Fibroblast of skin of back (primary cell): ENCODE measurements at places on chromosomes 5 and 9.
A peak's percentile ranks its signal among the peaks of the same experiment; 100 is the strongest.

DNA sequence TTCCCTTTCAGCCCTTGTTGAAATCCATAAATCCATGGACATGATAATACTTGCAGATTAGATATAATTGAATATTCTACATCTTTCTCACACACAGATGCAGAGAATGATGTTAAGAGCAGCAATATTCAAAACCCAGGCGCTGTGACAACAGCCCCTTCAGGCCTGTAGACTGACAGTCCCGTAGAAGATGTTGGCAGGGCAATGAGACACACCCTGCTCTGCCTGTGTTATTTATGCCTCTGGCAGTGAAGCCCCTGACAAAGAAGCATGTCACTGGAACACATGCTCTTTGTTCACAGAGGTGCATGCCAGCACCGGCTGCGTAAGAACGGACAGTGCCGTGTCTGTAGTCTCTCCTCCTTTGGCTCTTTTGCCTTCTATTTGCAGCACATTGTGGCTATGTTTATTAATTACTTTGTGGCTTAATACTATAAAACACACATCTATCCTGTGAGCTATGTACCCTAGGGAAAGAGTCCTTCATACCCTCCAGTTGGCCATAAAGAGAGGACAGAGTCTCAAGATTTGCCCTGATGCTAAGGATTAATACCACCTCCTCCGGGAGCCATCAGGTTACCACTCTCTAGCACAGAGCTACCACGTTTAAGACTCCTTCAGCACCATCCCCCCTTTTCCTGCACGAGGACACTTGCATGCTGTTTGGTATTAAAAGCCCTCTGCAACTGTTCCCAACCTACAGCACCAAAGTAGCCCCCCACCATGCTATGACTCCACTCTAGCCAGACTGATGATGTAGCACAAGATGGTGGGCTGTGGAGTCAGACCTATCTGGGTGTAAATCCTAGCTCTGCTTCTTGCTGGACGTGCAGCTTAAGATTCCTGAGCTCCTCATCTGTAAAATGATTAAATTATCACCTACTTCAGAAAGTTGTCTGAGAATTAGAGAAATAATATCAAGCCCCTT is 2.0 kb upstream of the ANP32B start:
- no peak for DNase-seq

DNA sequence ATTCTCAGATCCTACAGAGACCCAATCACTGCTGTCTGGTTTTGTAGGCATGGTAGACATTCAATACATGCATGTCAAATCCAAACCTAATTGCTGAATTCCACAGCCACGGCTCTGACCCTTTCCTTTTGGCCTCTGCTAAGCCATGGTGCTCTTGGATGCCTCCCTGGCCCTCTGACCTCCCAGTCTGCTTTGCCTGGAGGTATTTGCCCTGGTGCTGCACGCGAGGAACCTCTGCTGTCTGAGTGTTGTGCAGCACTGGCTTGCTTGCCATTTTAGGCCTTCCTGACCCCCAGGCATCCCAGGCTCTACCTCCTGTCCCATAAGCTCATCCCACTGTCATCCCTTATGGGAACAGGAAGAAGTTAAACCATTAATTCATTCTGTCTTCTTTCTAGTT is 60.9 kb downstream of the DOCK2 start:
- DNase-seq: no peak

GRCh38 chr5:134406390-134406789 is 5.3 kb downstream of the CDKN2AIPNL start:
- DNase-seq: peak; percentile 39

GRCh38 chr5:31863991-31864411 is 225.1 kb downstream of the PDZD2 start:
- no peak for DNase-seq

DNA sequence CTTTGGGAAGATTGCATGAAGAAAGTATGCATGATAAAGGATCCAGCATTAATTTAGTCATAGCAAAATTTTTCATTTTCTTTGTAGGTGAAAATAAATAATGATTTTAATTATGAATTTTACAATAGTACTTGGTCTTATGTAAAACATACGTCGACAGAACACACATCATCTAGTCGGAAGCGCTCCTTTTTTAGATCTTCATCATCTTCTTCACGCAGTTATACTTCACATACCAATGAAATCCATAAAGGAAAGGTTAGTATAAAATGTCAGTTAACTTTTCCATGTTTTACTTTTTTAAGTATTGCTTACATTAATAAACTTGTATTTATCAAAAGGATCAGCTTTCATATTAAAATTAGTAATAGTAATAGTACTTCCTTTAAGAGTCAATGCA is 35.8 kb downstream of the C7 start:
- DNase-seq: no peak

- DNase-seq: no peak
Observed at GRCh38 chr9:132239999-132240840, 78.4 kb downstream of the NTNG2 start.

DNA sequence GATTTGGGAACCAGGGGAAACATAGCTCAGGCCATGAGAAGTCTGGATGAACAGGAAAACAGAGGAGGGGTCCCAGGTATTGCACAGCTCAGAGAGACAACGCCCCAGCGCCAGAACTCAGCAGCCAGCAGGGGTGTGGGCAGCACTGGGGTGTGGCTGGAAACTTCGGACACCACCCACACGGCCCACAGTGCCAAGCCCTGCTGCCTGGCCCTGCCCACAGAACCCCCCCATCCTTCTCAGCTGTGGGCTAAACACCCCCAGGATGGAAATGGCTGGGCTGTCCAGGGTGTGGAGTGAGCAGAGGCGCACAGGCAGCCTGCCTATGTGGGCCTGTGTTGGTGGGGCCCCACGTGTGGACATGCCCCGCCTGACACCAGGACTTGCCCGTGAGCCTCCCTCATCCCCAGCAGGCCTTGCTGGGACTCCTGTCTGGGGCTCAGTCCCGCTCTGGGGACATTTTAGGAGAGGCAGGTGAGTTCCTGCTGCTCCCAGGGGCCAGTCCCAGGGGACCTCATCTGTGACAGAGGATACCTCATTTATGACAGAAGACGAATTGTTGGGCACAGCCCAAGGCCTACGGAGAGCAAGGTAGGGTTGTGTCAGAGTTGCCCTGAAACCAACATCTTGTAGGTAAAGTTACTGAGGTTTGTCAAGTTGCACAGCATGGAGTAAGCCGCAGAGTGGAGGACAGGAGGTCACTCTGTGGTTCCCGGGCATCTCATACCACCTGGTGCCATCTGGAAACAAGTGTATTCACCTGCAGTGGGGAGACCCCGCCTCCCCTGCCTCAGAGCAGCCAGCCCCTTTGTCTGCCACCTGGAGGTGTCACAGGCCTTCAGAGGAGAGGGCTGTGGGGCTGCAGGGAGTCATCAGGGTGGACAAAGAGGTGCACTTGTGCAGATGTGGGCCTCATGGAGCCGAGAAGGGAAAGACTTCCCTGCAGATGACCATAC is 183.2 kb downstream of the AUH start:
- no peak for DNase-seq

GRCh38 chr5:43021151-43021550 is 19.0 kb downstream of the ANXA2R start:
- DNase-seq: no peak

- DNase-seq: no peak
Observed at GRCh38 chr5:81909677-81910076, 62.1 kb upstream of the ATG10 start.

DNA sequence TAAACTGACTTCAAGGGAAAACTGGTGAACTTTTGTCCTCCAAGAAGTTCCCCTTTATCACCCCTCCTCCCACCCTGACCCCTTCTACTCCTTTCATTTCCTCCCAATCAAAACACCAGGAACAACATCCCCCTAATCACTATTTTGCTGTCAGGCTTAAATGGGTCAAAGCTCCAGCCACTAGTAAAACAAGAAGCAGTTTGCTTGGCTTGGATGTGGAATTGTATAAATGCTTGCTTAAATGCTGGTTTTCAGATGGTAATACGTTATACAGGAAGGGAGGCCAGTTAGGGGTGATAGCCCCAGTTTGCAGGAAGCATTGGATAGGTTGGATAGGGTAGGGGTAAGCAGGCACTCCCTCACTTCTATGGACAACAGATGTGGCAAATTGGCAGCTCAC is 473.6 kb downstream of the AGTPBP1 start:
- DNase-seq: no peak

DNA sequence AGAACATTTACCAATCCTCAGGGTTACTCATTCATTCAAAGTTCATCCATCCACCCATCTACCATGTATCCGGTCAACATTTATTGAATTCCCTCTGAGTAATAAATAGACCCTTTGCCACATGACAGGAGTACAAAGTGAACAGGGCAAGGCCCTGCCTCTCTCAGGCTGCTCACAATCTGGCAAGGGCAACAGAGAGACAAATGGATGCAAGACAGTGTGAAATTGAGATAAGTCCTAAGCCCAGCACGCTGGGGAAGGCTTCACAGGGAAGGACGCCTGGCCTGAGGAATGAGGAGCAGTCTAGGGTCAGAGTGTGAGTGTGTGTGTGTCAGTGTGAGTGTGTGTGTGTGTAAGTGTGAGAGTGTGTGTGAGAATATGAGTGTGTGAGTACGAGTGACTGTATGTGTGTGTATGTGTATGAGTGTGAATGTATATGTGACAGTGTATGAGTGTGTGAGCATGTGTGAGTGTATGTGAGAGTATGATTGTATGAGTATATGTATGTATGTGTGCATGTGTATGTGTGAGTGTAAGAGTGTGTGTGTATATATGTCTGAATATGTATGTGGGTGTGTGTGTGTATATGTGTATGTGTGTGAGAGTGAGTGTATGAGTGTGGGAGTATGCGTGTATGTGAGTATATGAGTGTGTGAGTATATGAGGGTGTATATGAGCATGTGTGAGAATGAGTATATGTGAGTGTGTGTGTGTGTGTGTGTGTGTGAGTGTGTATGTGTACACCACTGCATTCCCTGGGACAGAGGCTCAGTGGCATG is 145.6 kb downstream of the FSTL4 start:
- no peak for DNase-seq

GRCh38 chr5:177611446-177612214 is 11.7 kb downstream of the B4GALT7 start:
- no peak for DNase-seq

DNA sequence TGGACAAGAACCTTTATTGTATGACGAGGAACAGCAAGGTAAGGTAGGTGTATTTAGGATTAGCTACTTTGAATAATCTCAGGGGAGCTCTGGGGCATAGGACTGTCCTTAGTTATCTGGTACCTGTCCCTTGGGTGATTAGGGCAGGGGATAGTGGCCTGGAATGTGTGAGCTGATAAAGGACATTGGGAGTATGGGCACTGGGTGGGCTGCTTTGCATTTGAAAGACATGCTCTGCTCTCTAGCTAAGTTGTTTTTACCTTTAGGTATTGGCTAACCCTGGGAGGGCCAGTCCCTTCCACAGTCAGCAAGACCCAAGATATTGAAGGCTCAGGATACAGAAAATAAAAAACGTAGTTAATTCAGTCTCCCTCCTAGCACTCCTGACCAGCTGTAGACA is 282.8 kb upstream of the C9orf72 start:
- DNase-seq: no peak
